ENCODE measurements at places on chromosomes 5 and 9.

DNA sequence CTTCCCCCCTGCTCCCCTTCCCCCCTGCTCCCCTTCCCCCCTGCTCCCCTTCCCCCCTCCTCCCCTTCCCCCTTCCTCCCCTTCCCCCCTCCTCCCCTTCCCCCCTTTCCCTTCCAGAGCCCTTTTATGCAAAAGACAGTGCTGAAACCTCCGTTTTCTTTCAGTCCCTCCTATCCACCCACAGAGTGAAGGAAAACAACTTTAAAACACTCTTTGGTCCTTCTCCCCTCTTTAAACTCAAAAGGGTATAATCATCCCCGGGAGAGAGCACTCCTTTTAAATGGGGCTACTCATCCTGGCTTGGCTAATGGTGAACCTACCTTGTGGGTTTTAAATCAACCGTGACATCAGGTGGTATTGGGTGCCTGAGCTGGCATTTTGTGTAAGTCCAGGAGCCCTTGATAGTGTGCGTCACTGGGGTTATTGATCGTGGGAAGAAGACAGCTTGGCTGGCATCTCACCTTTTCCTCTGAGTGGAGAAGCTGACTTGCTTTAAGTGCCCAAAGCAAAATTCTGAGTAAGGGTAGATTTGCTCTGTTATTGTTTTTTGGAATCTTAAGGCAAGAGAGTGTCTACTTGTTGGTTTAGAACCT is 2.7 kb downstream of the LARP1 start:
- DNase-seq: no peak

DNA sequence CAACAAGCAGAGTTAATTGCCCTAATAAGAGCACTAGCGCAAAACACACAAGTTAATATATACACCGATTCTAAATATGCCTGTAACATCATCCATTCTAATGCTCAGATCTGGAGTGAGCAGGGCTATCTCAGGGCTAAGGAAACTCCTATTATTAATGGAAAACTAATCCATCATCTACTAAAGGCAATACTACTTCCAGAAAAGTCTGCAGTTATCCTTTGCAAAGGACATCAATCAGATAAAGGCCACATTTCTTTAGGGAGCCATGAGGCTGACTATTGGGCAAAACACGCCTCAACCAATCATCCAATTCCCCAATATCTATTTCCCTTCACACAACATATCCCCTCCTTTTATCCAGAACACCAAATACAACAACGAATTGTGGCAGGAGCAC is 1032.3 kb upstream of the NUDT12 start:
- DNase-seq: no peak

DNA sequence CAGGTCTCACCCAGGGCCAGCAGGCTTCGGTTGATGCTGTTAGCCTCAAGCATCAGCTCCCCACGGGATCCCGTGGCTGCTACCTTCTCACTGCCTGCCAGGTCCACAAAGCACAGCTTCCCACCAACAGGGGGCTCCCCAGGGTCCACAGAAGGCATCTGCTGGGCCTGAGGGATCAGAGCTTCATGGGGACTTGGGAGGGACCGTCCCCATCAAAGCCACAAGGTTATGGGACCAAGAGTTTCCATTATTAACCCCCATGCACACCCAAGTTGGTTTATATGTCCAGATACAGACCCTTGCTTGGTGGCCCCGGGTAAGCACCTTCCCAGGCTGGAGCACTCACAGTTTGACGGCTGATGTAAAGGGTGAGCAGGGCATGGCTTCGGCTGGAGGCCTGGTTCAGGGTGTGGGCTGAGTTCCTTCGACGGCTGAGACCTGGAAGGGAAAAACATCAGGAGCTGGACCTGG is 3.0 kb downstream of the KIF12 start:
- DNase-seq: no peak

DNA sequence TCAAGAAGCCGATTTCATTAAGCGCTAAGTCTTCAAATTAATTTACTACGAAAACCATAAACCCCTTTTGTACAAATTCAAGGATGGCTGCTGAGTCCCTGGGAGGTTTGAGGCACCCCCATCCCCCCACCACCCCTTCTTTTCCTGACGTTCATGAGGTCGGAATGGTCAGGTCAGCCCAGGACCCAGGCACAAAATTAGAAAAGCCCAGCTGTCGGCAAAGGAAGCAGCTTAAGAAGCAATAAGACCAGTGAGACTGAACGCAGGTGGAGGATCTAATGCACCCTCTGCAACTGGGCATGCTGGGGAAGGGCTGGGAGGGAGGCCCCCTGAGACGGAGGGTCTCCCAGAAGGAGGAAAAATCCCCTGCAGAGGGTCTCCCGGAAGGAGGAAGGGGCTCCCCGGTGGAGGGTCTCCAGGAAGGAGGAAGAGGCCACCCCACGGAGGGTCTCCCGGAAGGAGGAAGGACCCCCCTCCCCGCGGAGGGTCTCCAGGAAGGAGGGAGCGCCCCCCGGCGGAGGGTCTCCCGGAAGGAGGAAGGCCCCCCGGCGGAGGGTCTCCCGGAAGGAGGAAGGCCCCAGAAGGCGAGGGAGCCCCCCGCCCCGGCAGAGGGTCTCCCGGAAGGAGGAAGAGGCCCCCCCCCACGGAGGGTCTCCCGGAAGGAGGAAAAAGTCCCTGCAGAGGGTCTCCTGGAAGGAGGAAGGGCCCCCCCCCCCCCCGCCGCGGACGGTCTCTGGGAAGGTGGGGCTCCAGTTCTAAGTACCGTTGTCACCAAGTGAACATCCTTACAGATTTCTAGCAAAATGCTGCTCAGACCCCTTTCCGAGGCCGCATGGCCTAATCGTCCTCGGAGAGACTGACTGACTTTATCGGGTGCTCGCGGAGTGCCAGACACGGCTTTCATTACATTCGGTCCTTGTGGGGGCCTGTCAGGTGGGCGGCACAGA is 74.4 kb upstream of the FCN1 start:
- no peak for DNase-seq

DNA sequence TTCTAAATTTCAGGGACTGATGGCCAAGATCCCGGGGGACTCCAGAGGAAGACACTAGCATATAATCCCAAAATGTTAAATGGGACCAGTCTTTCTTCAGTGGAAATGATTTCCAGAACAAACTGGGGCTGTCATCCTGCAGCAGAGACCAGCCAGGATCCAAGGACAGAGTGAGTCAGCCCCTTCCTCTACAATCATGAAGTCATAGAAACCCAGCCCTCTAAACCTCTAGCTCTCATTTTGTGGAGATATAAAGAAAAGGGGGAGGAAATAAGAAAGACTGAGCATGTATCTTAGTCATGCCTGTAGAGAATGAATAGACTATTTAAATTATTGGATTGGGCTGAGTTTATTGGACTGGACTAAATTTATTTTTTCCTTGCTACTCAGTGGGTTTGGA is 318.3 kb downstream of the AGTPBP1 start:
- no peak for DNase-seq

DNA sequence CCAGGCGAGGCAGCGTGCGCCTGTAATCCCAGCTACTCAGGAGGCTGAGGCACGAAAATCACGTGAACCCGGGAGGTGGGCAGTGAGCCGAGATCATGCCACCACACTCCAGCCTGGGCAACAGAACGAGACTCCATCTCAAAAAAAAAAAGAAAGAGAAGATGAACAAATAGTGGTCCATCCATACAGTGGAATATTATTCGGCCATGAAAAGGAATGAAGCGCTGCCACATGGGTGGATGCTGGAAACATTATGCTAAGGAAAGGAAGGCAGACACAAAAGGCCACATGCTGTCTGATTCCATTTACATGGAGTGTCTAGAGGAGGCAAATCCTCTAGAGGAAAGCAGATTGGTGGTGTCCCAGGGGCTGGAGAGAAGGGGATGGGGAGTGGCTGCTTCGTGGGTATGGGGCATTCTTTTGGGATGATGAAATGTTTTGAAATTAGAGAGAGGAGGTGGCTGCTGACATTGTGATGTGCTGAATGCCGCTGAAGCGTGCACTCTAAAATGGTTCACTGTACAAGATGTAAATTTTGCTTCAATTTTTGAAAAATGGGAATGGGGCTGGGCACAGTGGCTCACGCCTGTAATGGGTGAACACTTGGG is 17.0 kb downstream of the PLPP7 start:
- no peak for DNase-seq

- DNase-seq: no peak
Observed at GRCh38 chr9:6247266-6247665, 31.7 kb downstream of the IL33 start.
